ENCODE measurements at places on chromosomes 16 and 17.
A peak's percentile ranks its signal among the peaks of the same experiment; 100 is the strongest.

- peak; percentile 79 for DNase-seq
These were observed 167.4 kb upstream of the CACNG5 start for GRCh38 chr17:66667491-66668030.

DNA sequence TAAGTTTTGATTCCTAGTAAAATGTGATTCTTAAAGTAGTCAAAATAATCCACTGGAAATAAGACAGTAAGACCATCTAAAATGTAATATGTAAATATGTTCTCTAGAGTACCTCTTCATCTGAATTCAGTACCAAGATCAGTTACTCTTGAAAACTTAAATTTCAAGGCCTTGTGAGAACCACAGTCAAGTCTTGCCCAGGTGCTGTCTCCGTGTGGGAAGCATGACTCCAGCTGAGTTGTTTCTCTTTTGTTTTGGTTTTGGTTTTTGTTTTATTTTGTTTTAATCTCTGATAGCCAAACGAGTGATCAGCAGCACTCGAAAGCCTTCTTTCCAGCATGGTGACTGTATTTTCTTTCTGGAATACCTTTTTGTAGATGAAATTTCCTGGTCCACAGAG is 907.0 kb downstream of the KCNJ18 start:
- DNase-seq, result no peak

DNA sequence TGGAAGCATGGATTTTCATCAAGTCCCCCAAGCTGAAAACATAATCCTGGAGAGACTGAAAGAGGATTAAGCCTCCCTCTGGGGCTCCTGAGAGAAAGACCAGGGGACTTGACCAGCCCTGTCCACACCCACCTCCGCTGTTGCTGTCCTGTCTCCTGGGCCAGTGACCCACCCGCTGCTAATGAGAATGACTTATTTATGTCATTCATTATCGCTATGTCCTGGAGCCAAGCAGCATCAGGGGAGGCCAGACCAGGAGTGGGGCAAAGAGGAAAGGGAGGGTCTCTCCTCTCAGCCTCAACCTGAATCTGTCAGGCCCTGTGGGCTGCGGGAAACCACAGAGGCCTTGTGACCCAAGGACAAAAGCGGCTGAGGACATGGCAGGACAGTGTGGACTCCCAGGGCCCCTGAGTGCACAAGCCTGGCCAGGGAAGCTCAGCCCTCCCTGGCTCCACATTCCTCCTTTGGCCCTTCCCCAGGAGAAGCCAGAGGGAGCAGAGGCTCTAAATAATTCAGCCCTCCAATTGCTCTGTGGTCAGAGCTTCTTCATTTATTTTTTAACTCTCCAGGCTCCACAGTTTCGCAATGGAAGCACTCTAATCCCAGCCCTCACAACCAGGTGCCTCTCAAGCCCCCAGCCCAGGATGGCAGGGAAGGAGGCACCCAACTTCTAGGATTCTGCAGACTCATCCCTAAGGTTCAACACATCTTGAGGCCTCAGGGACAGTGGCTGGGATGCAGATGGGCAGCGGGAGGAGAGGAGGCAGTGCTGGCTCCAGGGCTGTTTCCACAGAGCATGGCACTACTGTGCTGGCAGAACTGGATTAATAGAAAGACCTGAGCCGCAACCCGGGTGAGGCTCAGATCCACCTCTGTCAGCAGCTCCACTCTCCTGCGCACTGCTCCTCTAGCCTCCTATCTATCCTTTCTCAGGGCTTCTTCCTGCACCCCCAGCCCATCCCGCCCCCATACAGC is 19.1 kb downstream of the CUEDC1 start:
- no peak for DNase-seq

DNA sequence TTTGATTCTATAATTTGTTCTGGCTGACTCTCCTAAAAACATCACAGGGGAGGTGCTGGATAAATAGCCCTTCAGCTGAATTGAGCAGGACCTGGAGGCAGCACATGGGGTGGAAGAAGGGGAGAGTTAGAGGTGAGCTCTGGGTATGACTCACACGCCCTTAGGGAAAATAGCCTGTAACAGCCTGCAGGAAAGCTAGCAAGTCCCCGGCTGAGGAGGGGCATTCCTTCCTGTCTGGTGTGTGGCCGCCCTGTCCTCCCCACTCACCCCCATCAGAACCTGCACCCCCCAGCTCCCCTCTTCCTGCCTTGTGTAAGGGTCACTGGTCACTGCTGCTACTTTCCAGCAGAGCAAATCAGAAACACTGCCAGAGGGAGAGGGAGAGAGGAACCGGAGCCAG is 187.4 kb downstream of the C16orf95 start:
- DNase-seq, result no peak

GRCh38 chr16:15491411-15491810 is 57.0 kb downstream of the BMERB1 start:
- no peak for DNase-seq

DNA sequence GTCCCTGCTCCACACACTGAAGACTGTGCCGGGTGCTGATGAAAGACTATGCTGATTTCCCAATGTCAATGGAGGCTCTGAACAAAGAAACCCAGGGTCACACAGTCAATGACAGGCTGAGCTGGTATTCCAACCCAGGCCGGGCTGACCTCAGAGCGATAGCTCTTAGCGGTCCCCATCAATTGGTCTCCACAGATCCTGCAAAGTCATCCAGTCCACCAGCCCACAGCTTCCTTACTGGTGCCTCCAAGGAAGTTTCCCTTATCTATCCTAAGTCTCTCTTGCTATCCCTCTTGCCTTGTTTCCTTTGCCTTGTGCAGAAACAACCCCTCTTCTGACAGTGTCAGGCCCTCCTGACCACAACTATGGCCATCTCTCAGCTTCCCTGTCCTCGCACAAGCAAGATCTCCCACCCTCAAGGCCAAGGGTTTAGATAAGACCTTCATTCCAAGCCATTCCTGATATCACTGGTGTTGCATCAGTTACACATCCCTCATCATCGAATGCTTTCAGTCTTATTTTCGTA is 52.7 kb upstream of the KSR1 start:
- no peak for DNase-seq

DNA sequence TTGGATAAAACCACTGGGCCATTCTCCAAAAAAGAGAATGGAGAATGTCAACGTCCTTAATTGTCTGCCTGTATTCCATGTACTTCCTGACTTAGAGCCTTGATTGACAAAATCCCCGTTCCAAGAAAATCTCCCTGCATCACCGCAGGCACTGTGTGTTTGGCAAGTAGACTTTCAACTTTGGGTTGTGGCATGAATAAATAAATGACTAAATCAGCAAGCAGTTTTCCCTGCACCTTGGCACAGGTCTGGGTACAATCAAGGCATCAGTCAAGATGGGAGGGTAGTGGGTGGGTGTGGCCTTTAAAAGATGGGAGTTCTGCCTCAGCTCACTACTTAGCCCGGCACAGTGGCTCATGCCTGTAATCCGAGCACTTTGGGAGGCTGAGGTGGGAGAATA is 248.5 kb upstream of the RPL38 start:
- DNase-seq, result no peak

DNA sequence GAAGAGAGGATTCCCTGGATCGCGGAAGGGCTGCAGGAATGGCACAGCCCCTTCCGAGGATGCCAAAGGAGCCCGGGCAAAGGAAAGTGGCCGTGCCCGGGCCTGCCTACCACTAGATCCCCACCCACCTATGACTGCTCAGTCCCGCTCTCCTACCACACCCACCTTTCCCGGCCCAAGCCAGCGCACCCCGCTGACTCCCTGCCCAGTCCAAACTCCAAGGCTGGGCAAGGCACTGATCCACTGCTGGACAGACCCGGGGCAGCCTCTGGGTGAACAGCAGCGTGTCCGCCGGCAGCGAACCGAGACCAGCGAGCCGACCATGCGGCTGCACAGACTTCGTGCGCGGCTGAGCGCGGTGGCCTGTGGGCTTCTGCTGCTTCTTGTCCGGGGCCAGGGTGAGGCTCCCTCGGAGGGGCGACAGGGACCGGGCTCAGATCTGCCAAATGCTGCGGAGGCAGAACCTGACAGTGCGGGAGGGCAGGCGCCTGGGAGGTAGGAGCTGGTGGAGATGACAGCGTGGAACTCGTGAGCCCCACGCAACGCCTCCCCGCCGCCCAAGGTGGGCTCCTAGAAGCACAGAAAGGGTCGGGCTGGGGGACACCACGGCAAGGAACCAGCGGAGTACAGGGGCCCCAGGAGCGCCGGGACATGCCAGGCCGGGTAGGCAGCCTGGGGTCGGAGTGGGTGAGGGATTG is at the start of gene CES2:
TSS of gene CES2 (plus strand) at position 203 of the 698 bp plus-strand sequence. CDS start at position 323, 120 bp downstream.
- no peak for DNase-seq

DNA sequence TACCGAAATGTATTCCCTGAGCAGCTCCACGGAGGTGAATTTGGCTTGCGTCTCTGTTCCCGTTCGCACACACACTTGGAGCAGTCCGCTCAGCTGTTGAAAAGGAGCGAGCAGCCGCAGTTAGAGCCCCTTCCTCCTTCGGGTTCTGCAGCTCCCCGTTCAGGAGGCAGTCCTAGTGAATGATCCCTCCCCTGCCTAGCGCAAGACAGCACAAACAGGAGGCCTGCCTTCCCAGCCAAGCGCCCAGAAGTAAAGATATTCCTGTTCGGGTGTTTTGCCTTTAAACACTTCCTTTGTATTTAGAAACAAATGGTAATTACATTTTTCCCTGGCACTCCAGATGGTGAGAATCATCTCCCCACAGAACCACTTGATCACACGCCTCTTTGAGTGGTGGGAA is 64.7 kb downstream of the ABCC12 start:
- DNase-seq, result no peak

DNA sequence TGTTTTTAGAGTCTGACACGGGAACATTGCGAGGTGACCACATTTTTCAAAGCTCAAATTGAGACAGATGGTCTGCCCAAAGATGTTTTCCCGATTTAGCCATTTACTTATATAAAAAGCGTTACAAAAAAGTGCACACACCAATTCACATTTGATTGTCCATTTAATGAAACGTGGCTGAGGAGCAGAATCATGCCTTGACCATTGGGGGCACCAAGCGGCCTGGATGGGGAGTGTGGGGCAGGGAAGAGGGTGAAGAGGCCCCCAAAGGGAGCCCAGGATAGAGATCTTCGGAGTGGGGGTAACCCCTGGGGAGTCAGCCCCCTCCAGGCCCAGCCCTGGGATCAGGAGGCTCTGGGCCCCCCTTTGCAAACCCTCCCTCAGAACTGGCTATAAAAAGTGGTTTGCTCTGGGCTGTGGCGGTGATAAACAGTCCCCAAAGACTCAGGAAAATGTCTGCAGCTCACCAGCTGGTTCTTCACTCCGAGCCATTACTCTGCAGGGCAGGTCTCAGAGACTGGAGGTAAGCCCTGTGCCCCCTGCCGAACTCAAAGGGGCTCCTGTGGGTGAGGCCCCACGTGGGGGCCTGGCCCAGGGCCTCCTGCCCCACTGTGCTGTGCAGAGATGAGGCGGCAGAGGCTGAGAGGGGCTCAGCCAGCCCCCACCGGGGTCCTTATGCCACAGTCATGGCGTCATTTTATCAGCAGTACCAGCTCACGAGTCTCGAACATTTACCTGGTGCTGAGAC is 105.9 kb upstream of the SEC14L1 start:
- DNase-seq, result no peak

DNA sequence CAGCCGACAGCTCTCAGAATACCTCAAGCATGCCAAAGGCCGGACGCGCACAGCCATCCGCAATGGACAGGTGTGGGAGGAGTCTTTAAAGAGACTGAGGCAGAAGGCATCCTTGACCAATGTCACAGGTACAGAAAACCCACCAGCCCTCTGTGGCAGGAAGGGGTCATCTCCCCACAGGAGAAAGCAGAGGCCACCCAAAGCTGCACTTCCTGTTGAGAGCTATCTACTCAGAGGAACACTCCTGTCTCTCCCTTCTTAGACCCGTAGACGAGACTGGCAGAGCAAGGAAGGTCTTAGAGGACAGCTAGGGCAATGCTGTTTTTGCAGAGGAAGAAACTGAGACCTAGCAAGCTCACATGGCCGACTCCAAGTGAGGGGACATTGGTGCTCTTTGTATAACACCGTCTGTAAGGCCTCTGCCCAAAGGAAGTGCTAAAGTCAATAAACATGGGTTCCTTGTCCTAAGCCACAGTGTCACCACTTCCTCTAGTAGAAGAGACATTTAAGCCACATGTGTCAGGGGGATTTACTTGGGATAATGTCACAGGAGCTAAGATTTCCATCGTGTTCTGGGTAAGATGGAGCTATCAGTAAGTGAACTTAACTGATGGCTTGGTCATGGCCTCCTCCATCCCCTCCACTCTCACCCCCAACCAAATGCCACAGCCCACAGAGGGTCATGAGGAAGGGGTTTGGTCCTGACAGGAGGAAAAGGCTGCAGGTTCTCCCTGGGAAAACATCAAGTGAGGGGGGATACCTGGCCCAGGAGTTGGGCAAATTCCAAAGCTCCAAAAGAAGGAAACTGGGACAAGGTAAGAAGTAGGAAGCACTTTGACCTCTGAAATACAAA is 9.4 kb downstream of the LPO start:
- DNase-seq, result no peak

DNA sequence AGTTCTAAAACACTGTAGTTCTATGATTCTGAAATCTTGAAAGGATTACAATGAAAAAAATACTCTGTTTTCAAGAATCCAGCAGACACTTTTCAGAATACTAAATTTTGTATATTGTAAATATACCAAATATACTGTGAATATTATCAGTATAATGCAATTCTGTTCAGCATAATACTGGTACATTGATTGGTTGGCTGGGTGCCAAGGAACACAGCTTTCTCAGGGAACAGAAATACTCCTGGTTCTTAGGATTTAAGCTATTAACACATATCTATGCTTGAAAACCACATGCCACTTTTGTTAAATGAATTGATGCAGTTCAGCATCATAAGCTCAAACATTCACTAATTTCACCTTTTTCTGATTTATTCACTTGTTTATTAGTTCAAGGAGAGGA is 2.5 kb upstream of the GINS3 start:
- DNase-seq, result no peak

DNA sequence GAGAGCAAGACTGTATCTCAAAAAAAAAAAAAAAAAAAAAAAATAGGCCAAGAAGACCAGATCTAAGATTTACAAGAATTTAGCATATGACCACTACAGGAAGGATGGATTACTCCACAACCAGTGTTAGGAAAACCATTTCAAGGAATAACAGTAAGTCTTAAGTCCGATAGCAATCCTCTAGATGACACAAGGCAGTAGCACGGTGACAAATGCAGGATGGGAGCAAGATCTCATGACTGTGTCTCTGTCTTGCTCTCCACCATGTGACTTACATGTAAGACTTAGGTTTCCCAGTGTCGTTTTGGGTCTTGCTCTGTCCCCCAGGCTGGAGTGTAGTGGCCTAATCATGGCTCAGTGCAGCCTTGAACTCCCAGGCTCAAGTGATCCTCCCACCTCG is 27.8 kb downstream of the C16orf96 start:
- DNase-seq, result no peak

DNA sequence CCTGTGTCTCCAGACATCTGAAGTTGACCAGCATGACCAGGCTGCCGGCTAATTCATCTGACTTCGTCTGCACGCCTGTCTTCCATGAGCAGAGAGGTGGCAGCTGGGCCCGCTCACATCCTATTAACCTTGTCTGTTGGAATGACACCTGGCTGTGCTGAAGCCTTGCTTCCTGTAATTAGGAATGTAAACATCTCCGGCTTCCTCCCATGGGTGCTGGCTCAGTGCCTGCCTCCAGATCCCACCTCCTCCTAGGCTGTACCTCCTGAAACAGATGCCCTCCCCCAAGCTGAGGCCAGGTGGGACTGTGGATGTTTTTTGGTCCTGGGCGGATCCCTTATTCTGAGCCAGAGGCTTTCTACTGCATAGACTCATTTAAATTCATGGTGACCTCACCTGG is 296.3 kb downstream of the HS3ST4 start:
- DNase-seq, result no peak

GRCh38 chr16:29712809-29713208 is 33.0 kb downstream of the C16orf54 start:
- no peak for DNase-seq
